Ovary (tissue), 10 donors: ENCODE measurements at places on chromosomes 13 and 19. TPM values are rescaled to one million over a fixed set of nuclear protein-coding genes. Genes with fewer than 3 reads are reported as not detected.

PNMA8C gene
- 0.32 TPM for polyA plus RNA-seq

SULT2A1 gene
- 2.5 TPM for polyA plus RNA-seq

FARP1 gene
- 69.5 TPM for polyA plus RNA-seq

ERFL gene
- polyA plus RNA-seq: not detected

LILRA1 gene
- 1.7 TPM for polyA plus RNA-seq

RDH8 gene
- not detected for polyA plus RNA-seq

C1QTNF9 gene
- polyA plus RNA-seq: 0.39 TPM

CEACAM20 gene
- not detected for polyA plus RNA-seq

MIA gene
- not detected for polyA plus RNA-seq

ZNF560 gene
- 0.32 TPM for polyA plus RNA-seq

FFAR2 gene
- 0.32 TPM for polyA plus RNA-seq

LAMP1 gene
- 212 TPM for polyA plus RNA-seq

TDRD12 gene
- 1.1 TPM for polyA plus RNA-seq

LIG4 gene
- 6.6 TPM for polyA plus RNA-seq

SIPA1L3 gene
- 4.5 TPM for polyA plus RNA-seq

ATP4B gene
- not detected for polyA plus RNA-seq

CLEC17A gene
- not detected for polyA plus RNA-seq

ECSIT gene
- polyA plus RNA-seq: 73.1 TPM

PDE4C gene
- polyA plus RNA-seq: 0.50 TPM

LRRC63 gene
- 0.12 TPM for polyA plus RNA-seq

GRK1 gene
- polyA plus RNA-seq: not detected

CYP2A6 gene
- polyA plus RNA-seq: 1.2 TPM

LGALS4 gene
- 0.80 TPM for polyA plus RNA-seq

ATP4A gene
- not detected for polyA plus RNA-seq

PRODH2 gene
- not detected for polyA plus RNA-seq

RSPH6A gene
- not detected for polyA plus RNA-seq

ITM2B gene
- polyA plus RNA-seq: 903 TPM

HOMER3 gene
- 7.8 TPM for polyA plus RNA-seq

LIN7B gene
- 8.9 TPM for polyA plus RNA-seq

BEST2 gene
- not detected for polyA plus RNA-seq

PSG2 gene
- not detected for polyA plus RNA-seq

FFAR3 gene
- polyA plus RNA-seq: not detected

RNASEH2B gene
- polyA plus RNA-seq: 27.5 TPM

CKM gene
- 0.52 TPM for polyA plus RNA-seq

HRC gene
- 4.0 TPM for polyA plus RNA-seq

ZNF98 gene
- 1.7 TPM for polyA plus RNA-seq

ZNF845 gene
- polyA plus RNA-seq: 3.3 TPM

VSTM1 gene
- not detected for polyA plus RNA-seq

KCNN4 gene
- polyA plus RNA-seq: 0.71 TPM

GPC6 gene
- 11.1 TPM for polyA plus RNA-seq
